ENCODE measurements at places on chromosomes 1 and 21.

- DNase-seq = no peak
Observed at GRCh38 chr21:20486303-20486702, 511.9 kb upstream of the NCAM2 start.

GRCh38 chr1:111976332-111976731 lies 13.1 kb downstream of the KCND3 start:
- DNase-seq = no peak

DNA sequence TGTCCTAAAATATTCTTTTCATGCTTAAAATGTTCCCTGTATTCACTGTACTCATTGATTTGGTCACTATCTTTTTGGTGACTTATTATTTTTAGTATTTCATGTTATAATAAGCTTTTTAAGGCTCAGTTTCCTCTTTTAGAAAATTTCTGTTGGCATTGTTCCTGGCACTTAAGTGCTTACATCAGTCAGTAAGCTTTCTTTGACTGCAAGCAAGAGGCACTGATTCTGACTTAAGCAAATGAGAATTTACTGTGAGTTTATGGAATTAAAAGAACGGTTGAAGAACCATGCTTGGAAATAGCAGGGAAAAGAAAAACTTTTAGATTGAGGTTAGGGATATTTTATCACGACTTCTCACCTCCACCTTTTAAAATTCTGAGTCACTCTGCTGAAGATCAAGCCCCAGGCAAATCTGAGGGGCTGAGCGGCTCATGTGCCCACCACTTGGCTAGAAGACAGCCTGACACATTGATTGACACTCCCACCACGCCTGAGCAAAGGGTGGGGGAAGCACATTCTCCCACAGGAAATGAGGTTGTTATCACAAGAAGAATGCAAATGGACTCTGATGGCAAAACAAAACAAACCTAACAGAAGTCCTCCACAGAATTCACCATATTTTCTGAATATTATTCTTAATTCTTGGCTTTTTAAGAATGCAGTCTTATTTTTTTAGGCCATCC lies 102.8 kb downstream of the KCTD3 start:
- no peak for DNase-seq

DNA sequence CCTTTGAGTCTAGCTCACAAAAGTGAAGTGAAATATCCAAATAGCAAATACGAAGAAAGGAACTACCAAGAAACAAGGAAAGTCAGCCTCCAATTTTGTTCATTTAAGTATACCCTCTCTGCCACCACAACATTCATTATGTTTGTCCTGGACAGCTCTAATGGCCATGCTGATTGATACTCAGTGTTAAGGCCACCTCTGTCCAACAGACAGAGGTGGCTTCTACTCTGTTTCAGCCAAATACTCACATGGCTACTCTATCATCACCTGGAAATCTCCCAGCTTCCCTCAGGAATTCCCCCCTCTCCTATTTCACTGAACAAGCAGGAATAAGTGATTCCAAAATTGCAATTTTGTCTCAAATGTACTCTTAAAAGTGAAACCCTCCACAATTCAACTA lies 10.7 kb downstream of the APP start:
- no peak for DNase-seq

- no peak for DNase-seq
Observed at GRCh38 chr1:26862781-26863684, at the start of gene SFN. TSS of gene SFN (plus strand) at chr1:26863149. CDS start at chr1:26863213, 64 bp downstream.

DNA sequence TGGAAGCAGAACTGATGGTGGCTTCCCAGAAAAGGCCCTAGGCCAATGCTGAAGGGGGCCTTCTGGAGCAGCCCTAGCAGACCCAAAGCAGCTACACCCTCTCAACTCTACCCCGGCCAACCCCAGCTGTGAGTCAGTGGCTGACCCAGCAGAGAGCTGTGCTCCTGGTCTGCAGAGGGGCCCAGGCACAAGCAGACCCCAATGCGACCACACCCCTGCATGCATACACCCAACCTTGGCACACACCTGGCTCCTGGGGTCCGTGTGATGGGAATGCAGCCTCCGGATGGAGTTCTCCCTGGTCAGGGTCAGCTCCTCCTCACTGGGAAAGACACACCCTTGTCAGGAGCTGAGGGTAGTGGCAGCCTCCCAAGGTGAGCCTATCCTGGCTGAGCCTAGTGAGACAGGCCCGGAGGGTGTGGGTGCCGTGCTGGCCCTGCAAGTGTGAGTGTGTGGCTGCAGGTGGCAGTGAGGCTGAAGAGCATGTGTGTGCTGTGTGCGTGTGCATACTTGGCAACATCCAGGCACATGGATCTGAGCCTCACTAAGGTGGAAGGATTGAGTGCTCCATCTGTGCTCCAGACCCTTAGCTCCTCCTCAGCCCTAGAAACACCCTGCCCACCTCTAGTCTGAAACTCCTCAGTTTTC lies 3.9 kb upstream of the ARHGAP30 start:
- no peak for DNase-seq

DNA sequence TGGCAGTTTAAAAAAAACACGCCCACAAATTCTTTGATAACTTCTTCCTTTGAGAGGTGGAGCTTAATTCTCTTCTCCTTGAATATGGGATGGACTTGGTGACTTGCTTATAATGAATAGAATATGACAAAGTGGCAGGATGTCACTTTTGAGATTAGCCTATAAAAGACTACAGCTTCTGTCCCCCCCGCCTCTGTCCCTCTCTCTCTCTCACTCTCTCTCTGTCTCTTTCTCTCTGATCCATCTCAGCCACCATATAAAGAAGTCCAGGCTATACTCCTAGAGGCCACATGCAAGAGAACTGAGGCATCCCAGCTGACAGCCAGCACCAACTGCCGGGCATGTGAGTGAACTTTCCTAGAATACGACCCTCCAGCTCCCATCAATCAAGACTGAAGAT lies 7.7 kb upstream of the DMBX1 start:
- DNase-seq = no peak

GRCh38 chr1:46646331-46646730 lies 21.8 kb downstream of the ATPAF1 start:
- DNase-seq = no peak

DNA sequence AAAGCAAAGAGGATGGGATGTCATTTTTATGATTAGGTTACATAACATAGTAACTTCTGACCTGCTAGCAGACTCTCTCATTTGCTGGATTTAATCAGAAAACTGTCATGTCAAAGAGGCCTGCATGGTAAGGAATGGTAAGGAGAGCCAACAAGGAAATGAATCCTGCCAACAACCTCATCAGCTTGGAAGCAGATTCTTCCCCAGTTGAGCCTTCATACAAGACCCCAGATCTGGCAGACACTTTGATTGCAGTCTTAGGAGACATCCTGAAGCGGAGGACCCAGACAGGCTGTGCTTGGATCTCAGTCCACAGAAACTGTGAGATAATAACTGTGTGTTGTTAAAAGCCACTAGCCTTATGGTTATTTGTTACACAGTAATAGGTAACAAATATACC lies 27.6 kb upstream of the MARK1 start:
- no peak for DNase-seq

DNA sequence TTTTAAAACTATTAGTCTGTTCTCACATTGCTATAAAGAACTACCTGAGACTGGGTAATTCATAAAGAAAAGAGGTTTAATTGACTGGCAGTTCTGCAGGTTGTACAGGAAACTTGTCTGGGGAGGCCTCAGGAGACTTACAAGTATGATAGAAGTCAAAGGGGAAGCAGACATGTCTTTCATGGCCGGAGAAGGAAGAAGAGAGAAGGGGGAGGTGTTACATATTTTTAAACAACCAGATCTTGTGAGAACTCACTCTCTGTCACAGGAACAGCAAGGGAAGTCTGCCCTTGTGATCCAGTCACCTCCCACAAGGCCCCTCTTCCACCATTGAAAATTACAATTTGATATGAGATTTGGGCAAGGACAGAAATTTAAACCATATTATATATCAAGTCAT lies 55.9 kb downstream of the CLIC4 start:
- DNase-seq = no peak

DNA sequence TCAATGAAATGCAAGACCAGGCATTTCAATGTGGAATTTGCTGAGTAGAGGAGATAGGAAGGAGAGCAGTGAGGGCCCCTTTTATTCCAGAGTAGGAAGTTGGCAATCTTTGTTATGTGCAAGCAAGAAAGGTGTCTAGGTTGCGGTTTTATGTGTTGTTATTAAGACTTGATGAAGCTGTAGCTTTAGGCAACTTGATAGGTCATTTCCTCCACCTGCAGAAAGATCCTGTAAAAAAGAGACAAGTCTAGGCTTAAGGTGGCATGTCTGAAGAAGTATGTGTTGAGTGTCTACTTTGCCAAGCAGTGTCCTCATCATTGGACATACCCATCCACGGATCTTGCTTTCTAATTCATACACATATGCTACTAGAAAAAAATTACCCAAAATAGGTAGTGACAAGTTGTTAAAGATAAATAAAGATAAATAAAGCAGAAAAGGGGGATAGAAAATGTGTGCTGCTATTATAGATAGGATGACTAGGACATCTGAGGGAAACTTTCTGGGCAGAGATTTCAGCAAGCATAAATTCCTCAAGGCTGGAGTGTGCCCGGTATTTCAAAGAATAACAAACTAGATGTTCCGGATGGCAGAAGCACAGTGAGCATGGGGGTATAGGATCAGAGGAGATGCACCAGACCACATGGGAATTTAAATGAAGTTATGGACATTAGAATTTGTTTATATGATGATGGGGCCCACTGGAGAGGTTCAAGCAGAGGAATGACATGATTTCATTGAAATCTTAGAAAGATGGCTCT lies 335.0 kb downstream of the TGFB2 start:
- DNase-seq = no peak

- DNase-seq = no peak
Observed at GRCh38 chr1:66996018-66996682, 57.8 kb downstream of the SLC35D1 start.

DNA sequence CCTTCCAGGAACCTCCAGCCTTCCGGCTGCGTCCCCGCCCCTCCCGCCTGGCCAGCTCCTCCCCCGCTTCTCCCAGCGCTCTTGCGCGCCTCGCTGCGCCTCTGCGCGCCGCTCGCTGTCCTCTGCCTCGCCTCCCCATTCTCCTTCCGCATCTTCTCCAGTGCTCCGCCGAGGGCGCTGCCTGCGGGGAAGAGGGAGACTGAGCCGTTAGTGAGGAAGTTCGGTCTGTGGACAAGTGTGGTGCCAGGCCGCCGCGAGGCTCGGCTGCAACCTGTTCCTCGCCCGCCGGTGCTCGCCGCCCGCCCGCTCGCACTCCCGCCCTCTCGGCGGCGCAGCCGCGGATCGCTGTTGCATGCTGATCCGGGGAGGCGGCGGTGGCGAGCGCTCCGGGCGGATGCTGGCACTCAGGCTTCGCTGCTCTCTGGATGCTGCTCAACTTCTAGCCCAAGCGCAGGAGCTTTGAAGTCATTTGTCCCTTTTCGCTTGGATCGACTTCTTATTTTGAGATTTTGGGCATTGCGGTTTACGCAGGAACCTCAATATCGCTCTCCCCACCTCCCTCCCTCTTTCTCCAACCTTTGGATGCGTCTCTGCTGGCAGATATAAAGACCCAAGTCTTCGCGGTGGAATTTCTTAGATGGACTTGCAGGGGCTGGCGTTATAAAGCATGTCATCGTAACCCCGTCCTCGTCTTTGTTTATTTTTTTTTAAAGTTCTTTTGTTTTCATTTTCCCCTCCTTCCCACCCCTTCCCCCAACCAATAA lies 614 bp upstream of the CACNA1E start:
- DNase-seq = no peak

GRCh38 chr21:41832596-41833496 lies 46.3 kb downstream of the PRDM15 start:
- DNase-seq = no peak

GRCh38 chr1:94275083-94275482 lies 37.7 kb upstream of the ARHGAP29 start:
- DNase-seq = no peak

GRCh38 chr21:36310016-36310415 lies 10.0 kb upstream of the MORC3 start:
- peak; percentile 20 for DNase-seq

- DNase-seq = no peak
Observed at GRCh38 chr1:61992257-61992656, 202.4 kb upstream of the L1TD1 start.

- DNase-seq = no peak
Observed at GRCh38 chr21:43602266-43603232, 56.7 kb downstream of the HSF2BP start.

DNA sequence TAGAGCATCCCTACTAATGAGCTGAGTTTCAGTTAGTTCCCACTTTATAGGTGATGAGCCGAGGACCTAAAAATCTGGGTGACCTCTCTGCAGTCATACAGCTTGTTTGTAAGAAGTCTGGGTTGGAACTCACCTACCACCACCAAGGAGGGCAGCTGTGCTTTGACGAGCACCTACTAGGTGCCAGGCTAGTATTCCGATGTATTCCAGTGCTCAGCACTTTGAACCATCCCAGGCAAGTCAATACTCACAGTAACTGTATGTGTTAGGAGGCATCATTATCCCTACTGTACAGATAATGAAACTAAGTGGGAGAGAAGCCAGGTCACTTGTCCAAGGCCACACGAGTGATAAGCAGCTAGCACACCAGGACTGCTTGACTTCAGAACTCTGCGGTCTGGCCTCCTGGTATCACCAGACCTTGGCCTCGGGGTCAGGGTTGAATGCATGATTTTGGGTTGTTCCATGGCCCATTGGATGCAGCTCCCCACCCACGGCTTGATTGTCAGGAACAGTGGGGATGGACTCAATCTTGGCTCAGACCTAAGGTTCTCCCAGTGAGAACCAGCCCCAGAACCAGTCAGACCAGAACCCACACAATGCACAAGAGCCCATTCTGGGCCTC lies 20.7 kb downstream of the ECE1 start:
- DNase-seq = no peak

GRCh38 chr1:150237746-150238145 lies 1.8 kb upstream of the ANP32E start:
- DNase-seq = no peak

DNA sequence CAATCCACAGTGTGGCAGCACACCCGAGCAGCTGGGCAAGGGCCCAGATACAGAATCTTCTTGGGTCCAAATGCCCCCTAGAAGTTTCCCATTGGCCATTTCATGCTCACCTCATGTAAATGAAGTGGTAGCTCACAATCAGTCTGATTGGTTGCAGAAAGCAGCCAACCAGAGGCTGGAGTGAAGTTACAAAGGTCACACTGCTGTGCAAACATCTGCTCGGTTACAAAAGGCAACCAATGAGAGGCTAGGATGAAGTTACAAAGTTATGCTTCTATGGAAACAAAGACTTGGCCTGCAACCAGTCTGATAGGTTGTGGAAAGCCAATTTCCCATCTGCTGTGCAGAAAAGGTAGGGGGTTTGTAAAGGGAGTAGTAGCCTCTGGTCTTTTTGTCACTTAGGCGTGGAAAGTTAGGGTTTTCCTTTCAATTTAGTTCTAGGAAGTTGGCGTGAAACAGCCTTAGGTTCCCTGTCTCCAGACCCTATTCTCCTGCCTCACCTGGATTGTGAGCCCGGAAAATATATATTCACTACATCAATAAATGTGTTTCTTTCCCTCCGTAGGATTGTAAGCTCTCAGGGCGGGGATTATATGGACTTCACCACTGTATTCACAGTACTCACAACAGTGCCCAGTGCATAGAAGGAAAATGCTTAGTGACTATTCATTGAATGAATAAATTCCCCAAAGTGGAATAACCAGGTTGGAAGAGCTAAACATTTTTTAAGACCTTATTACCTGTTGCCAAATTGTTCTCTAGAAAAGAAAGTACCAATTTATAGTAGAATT lies 91.9 kb downstream of the URB2 start:
- no peak for DNase-seq

- no peak for DNase-seq
Observed at GRCh38 chr1:212600980-212601379, 7.6 kb upstream of the ATF3 start.

- no peak for DNase-seq
Observed at GRCh38 chr1:211598514-211598913, 19.6 kb upstream of the SLC30A1 start.

GRCh38 chr1:168786476-168787330 lies 57.7 kb upstream of the DPT start:
- no peak for DNase-seq
